ENCODE measurements at places on chromosomes 16 and 17. TPM values are rescaled to one million over a fixed set of nuclear protein-coding genes. Genes with fewer than 3 reads are reported as not detected.

DNA sequence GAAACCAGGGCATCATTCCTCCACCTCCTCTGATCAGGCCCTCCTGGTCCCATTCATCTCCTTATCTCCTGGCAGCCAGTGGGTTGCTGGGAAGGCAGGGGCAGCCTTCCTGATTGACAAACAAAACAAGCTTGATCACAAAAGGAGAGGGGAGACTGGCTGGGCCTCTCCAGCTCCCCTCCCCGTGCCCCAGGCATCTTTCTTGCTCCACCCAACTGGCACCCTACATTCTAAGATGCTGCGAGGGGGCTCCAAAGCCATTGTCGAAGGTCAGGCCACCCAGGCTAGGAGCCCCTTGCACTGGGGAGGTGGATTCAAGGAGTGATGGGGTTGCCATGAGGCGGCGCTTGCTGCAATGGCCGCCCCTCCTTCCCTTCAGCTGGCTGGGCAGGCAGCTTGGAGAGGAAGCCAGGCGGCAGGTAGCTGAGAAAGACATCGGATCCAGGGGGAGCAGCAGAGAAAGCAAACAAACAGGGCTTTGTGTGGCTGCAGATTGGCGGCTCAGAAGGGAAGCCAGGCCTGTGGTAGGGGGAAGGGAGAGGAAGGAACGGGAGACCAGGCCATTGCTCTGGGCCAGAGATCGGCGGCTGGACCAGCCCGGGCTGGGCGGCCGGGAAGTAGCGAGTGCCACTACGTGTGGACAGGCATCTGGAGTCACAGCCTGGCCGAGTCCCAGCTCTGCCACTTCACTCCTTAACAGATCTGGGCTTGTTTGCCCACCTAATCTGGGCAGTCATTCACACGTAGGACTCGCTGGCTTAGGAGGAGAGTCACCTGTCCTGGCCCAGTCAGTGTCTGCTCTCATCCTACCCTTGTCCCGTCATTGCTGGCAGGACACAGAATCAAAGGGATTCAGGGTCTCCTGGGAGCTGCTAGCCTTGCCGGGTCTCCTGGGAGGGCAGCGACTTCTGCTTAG lies 12.3 kb downstream of the RAI1 start:
- DNase-seq: no peak
- H3K27me3 ChIP-seq: no peaks in the 10 kb centered on the region
- peaks cover 67% of the 10 kb centered on the region for H3K4me1 ChIP-seq
- no peak overlapping the region for H3K4me3 ChIP-seq

DNA sequence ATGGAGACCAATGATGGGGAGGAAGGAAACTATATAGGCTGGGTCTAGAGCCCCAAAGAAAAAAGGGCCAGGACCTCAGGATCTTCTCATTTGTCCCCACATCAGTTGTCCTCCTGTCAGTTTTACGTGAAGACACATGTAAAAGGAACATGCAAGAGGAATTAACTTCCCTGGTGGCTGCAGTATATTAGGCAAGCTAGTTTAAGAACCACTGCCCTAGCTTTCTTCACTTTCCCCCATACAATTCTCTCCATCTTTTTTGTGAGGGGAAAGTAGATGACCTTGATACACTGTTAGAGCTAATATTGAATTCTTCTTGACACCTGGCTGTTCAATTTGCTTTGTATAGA lies 2.3 kb downstream of the MAP3K3 start:
- peaks cover 11% of the 10 kb centered on the region for H3K4me1 ChIP-seq
- H3K27ac ChIP-seq: no peak overlapping the region
- no peak for DNase-seq
- no peak overlapping the region for H3K4me3 ChIP-seq

- H3K27ac ChIP-seq: no peak overlapping the region
- no peak overlapping the region for H3K4me3 ChIP-seq
- H3K36me3 ChIP-seq: peaks cover 13% of the 10 kb centered on the region
Measured at GRCh38 chr16:69378036-69378435, 7.8 kb downstream of the TERF2 start.

Gene LITAFD
- not detected for polyA plus RNA-seq

DNA sequence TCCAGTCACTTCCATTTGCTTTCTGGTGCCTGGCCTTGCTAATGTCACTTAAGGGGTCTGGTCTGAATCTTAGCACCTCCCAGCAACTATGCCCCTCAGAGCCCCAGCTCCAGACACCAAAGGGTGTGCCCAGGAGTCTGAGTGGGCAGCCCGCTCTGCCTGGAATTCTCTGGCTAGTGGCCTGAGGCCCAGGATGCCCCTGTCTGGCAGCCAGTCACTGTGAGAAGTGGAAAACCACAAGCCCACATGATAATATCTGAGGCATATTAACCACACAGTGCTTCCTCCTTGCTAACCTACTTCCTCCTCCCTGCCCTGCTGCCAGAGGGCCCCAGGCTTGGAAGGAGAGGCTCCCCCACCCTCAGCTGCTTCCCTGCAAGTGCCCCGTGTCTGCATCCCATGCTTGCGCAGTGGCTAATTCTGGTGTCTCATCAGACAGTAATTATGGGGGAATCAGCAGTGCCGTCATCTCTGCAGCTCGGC lies 14.0 kb downstream of the SRCIN1 start:
- H3K36me3 ChIP-seq: no peaks in the 10 kb centered on the region
- H3K27ac ChIP-seq: no peak overlapping the region
- H3K27me3 ChIP-seq: peaks cover 74% of the 10 kb centered on the region
- no peak for DNase-seq

GRCh38 chr16:50310308-50311133 lies 44.2 kb downstream of the ADCY7 start:
- H3K27me3 ChIP-seq: no peaks in the 10 kb centered on the region
- no peak overlapping the region for H3K4me3 ChIP-seq
- H3K36me3 ChIP-seq: peaks cover 13% of the 10 kb centered on the region
- H3K27ac ChIP-seq: no peak overlapping the region
- peaks cover 6% of the 10 kb centered on the region for H3K4me1 ChIP-seq

Gene DNAAF1
- 0.01 TPM for polyA plus RNA-seq

Gene CD300E
- not detected for polyA plus RNA-seq

- peaks cover 2% of the 10 kb centered on the region for H3K36me3 ChIP-seq
- no peaks in the 10 kb centered on the region for H3K4me1 ChIP-seq
- no peak overlapping the region for H3K27ac ChIP-seq
- DNase-seq: no peak
- no peak overlapping the region for H3K4me3 ChIP-seq
- no peaks in the 10 kb centered on the region for H3K27me3 ChIP-seq
Measured at GRCh38 chr16:27628241-27628942, 78.4 kb downstream of the KATNIP start.

DNA sequence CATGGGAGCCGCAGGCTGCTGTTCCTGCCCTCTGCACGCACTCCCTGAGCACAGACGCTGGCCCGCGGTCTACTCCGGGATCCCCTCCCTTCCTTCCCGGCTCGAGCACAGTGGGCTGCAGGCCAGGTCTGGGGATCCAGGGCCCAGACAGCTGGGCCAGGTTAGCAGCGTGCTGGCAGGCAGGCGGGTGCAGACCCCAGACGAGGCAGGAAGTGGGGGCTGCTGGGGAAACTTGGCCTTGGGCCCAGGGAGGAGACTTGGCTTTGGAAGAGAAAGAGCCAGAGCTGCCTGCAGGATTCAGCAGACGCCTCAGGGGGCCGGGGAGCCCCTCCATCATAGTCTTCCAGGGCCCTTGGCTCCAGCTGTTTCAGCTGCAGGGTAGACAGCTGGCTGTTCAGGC lies 30.2 kb upstream of the ABCC3 start:
- peaks cover 2% of the 10 kb centered on the region for H3K4me1 ChIP-seq
- H3K27me3 ChIP-seq: peaks cover 62% of the 10 kb centered on the region
- H3K27ac ChIP-seq: no peak overlapping the region
- H3K4me3 ChIP-seq: no peak overlapping the region
- no peaks in the 10 kb centered on the region for H3K36me3 ChIP-seq
- DNase-seq: no peak

Gene SLC5A2
- 0.03 TPM for polyA plus RNA-seq

DNA sequence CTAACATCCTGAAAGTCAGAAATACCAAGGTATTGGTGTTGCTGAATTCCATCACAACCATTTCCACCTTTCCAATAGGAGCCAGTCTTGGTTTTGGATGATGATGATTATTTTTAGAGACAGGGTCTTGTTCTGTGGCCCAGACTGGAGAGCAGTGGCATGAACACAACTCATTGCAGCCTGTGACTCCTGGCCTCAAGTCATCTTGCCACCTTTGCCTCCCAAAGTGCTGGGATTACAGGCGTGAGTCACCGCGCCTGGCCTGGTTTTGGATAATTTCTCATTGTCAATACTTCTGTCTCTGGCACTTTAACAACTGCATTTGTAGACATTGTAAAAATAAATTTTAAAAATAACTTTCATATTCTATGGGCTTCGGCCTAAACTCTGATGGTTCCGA lies 22.6 kb downstream of the STAT5B start:
- no peak overlapping the region for H3K4me3 ChIP-seq
- no peaks in the 10 kb centered on the region for H3K27me3 ChIP-seq
- H3K4me1 ChIP-seq: no peaks in the 10 kb centered on the region
- no peak for DNase-seq
- no peak overlapping the region for H3K27ac ChIP-seq
- H3K36me3 ChIP-seq: no peaks in the 10 kb centered on the region

- H3K4me1 ChIP-seq: peaks cover 27% of the 10 kb centered on the region
- no peaks in the 10 kb centered on the region for H3K36me3 ChIP-seq
Measured at GRCh38 chr16:10862438-10862837, 14.6 kb upstream of the CIITA start.

Data from keratinocyte (primary cell).